ENCODE measurements at places on chromosomes 2 and 18.

DNA sequence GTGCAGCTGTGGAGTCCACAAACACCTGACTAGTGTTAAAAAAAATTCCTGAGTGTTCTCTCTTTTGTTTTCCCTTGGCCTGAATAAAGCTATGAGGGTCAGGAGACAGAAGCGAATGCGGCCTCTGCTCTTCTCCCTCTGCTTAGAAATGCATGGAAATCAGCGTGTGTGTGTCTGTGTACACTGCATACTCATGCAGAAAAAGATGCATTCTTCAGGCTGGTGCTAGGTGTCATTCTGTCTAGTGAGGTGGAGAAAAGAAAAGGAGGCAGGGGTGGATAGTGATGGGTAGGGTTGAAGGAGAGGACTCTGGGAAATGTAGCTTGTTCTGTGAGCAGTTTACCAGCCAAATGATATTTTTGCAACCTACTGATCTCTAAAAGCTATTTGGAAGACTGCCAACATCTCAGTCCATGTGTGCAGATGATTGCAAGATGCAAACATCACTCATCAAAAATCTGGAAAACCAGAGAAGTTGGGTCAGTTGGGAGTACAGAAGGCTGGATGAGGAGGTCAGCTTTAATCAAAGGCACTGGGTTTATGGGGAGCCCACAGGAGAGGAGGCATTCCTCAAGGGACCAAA is 177.7 kb downstream of the INSIG2 start:
- DNase-seq, result no peak

DNA sequence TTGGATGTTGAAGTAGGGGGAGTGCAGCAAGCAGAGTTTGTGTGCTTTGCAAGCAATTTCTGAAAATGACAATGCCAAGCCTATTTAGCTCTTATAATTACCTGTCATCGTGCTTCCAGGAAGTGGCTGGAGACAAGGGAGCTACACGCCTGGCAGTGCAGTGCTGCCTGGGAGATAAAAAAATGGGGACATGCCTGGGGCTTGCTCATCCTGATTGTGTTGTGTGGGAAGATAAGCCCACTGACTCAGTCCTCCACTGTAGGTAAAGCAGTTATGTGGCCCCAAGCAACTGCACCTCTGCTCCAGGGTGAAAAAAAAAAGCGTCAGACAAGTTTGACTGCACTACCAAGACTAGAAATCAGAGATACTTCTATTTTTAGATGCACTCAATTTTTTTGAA is 396.9 kb upstream of the NXPH2 start:
- DNase-seq, result no peak

DNA sequence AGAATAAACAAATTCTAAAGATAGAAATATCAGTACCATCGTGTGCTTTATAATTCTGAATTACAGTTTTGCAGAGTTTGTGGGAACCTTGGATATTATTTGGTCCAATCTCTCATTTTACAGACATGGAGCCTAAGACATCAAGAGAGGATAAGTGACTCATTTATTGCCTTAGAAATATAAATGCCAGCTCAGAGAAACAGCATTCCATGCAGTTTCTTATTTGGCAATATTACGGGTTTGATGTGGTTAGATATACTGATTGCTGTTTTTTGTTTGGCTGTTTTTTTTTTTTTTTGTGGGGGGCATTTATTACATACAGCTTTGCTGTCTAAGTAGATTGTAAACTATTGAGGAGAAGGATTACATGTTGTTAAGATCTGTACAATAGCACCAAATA is 1241.1 kb upstream of the LRRTM1 start:
- DNase-seq, result no peak

DNA sequence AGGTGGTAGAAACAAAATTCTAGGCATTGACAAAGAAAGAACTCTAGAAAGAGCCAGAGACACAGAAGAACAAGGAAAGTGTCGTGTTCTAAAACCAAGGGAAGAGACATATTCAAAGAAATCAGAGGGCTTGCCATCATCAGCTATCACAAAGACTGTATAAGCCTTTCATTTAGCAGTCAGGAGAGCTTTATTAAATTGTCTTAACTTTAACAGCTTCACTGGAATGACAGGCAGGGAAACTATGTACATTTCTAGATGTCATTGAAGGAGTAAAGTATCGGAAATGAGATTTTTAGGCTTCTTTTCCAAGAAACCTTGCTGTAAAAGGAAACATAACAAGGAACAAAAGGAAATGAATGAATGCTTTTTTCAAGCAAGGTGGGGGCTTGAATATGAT is 15.8 kb downstream of the KYNU start:
- no peak for DNase-seq

GRCh38 chr2:121128741-121129659 is 156.0 kb downstream of the TFCP2L1 start:
- DNase-seq, result peak; percentile 9

DNA sequence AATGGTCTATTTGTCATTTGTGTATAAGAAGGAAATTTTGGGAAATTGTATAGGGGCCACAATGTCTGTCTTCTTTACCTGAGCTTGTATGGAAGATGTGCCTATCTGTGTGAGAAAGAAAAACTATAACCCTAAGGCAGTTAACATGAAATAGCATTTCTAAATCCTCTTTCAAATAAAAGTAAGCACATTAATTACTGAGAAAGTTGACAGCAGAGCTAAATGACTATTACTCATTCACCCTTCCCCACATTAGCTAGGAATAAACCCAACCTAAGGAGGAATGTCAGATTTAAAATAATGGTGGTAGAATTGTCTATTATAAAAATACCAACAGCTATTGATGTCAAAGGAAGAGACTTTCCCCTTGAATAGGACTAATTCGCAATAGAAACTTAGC is 56.2 kb downstream of the SLC38A11 start:
- DNase-seq, result no peak

DNA sequence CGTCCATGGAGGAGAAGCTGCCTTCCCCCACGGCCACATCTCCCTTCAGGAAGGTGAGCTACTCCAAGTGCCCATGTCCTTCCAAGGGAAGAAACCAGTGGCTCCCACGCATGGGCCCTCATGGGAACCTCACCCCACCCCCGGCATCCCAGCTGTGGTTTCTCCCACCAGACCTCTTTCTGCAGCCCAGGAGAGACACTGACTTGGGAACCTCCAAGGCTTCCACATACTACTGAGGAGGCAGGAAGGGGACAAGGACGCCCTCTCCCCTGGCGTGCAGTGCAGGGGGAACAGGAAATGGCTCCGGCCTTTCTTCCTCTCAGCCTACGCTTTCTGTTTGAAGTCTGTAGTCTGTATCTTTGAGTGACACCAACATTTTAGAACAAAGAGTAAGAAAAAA is 104.5 kb upstream of the EPC2 start:
- DNase-seq, result no peak

DNA sequence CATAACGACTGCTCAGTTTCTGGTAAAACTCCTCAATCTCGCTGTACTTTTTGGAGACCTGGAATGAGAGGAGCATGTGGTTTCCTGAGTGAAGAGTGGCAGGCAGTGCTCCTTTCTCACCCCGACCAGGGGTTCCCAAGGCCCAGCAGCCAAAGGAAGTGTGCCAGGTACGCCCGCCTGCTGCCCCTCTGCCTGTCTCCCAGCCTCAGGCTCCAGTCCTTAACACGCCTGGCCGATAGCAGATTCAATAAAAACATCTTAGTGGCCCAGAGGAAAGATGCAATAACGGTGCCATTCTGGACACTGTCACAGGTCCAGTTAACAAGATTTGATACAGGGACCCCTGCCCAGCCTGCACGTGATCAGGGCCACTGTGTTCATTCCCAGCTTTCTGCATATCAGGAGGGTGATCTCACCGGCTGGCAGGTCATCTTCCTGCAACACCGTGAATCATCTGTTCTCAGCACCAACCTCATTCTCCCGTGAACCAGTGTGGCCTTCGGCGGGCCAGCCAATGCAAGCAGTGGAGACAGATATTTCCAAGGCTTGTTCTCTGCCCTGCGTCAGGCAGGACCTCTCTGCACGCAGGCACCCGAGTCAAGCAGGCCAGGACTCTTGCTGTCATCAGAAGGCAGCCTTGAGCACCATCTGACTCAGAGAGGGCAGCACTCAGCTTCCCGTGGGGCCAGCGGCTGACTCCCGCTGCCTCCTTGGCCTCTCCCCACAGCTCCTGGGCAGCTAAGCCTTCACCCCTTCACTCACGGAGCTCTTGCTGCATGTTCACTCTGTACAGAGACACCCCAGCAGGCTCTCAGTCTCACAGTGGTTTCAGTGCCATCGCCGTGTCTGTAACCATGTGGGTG is 9.5 kb downstream of the HS1BP3 start:
- DNase-seq, result no peak

DNA sequence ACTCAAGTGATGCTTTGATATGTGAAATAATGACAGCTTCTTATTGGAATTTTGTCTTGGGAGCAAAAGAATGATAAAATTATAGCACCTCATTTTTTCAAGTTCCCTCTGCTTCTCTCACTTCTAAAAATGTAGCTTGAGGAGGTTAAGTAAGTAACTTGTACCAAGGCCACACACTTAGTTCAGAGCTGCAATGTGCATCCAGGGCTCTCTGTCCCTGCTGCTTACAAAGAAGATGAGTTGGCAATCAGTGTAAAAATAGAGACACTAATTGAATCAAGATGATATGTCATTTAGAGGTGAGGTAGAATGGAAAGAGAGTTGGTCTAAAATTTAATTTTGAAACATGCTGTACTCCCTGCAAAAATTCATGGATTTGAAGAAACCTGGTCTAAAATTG is 312.0 kb upstream of the TNP1 start:
- DNase-seq, result no peak

- no peak for DNase-seq
Observed at GRCh38 chr2:164967781-164968228, 12.5 kb upstream of the SLC38A11 start.

All from putamen (tissue), 1 donor.